ENCODE measurements at places on chromosomes 7 and 10.

DNA sequence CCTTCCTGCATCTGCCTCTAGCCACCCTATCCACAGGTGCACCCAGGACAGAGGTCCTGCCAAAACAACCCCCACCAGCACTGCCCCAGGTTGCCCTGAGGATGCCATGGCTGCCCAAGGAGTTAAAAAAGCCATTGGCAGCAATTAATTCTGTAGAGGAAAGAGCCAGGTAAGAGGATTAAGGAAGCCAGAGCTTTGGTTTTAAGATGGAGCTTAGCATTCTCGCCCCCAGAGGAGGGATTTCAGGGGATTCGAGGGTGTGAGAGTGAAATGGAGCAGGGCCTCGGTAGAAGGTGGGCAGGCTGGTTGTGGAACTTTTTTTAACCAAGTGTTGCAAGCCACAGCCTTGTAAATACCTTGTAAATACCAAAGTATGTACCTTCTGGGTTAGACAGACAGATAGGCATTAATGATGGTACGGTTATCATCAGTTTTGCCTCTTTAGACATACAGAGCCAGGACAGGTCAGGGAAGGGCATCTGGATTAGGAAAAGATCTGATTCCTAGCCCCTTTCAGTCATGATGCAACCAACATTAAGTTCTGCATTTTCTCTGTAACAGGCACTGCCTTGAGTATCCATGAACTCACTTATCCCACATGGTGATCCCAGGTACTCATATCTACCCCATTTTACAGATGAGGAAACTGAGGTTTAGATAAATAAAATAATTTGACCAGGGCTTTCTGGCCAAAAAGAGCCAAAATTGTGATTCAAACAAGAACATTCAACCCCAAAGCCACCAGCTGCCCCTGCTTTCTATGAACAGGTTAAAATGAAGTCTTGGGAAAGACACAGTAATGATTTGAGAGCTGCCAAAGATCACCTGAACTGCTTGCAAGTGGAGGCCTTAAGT lies 120.7 kb upstream of the PPIF start:
- no peak for DNase-seq

- DNase-seq: no peak
Measured at GRCh38 chr10:51879238-51879637, 179.8 kb upstream of the CSTF2T start.

DNA sequence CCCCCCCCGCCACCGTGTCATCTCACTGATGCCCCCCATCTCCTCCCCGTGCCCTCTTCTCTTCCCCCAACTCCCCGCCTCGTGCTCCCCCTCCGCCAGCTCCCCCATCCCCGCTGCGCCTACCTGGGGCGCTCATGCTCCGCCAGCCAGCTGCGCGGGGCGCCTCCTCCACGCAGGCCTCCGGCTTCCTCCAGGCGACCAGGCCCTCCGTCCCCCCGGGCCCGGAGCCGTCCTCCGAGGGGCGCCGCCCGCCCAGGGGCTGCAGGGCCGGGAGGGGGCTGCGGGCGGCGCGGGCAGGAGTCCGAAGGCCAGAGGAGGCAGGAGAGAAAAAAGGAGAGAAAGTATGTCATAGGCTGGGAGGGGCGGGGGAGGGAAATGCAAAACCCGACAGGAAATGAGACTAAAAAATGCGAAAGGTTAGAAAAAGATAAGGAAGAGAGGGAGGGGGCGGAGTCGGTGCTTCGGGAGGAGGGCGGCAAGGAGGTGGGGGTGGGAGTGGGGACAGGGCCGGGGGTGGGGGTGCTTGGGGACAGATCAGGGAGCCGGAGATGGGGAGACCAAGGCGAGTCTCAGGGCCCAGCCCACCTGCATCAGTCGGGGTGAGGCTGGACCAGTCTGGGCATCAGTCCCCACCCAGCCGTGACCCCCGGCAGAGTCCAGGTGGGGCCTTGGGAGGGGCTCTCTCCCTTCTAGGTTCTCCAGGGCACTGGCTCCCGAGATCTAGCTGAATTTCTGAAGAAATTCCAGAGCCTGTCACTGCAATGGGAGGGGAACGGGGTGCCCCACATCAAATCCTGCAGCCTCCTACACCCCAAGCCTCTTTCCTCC lies at the start of gene CARD11:
Gene CARD11, minus strand, starts transcription at position 324 of the 828 bp plus-strand sequence. CDS start 85,361 bp downstream, outside the sequence.
- no peak for DNase-seq

GRCh38 chr10:97356318-97356914 lies 21.9 kb upstream of the FRAT2 start:
- DNase-seq: no peak

DNA sequence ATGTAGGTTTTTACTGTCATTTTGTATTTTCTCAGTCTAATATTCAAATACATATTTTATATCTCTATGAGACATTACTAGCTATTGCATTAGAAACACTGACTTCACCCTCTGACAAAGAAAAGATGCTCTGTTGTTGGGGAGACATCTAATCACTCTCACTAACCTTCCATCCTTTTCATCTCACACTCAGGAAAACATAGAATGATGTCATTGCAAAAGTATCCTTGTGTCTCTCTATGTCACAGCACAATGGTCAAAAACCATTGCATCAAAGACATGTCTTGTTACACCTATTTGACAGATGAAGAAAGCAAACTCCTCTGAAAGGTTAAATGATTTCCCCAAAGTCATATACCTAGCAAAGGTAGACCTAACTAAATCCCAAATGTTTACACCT lies 231.3 kb upstream of the PTN start:
- DNase-seq: no peak

- DNase-seq: no peak
Measured at GRCh38 chr7:128876978-128877755, 14.5 kb downstream of the ATP6V1F start.

DNA sequence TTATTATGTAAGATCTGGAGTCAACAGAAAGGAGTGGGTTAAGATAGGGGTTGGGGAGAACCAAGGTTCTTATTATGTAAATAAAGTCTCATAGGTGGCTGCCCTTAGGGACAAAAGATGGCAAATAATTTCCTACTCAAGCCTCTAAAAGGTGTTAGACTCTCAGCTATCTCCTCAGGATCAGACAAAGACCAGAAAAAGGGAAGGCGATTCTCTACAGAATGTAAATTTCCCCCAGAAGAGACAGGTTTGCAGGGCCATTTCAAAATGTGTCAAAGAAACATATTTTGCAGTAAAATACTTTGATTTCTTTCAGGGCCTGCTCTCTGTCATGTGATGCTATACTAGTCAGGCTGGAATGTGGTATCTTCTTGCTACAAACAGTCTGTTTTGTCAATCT lies 80.3 kb downstream of the MICU1 start:
- no peak for DNase-seq

DNA sequence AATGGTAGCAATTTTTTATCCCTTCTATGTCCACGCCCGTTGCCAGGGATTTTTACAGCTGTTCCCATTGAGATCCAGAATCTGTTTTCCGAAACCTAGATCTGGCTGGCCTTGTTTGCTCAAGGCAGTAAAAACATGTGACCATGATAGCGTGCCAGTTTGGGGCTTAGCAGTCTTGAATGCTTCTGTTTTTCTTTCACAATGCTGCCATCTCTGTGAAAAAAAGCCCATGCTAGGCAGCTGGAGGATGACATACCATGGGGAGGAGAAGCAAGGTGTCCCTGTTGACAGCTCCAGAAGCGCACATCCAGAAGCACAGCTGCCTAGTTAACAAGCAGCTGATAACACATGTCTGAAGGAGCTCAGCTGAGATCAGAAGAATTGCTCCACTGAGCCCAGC lies 2.2 kb upstream of the ZNF92 start:
- DNase-seq: no peak

- no peak for DNase-seq
Measured at GRCh38 chr7:41261080-41261479, 441.8 kb downstream of the INHBA start.

DNA sequence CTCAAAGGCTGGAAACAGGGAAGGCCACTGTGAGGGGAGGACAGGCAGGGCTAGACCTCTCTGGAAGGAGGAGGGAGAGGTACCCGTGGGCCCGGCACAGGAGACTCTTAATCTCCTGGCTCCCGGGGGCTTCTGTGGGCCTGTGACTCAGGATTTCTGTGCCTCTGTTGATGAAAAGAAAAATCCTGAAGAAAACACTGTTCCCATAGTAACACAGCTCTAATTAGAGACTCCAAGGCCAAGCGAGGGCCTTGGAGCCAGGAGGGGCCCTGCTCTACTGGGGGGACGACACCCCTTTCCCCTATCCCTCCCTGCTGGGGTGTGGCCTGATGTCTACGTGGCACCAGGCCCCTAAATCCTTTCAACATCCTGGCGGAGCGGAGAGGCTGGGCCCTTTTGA lies 174.1 kb upstream of the TNRC18 start:
- no peak for DNase-seq

DNA sequence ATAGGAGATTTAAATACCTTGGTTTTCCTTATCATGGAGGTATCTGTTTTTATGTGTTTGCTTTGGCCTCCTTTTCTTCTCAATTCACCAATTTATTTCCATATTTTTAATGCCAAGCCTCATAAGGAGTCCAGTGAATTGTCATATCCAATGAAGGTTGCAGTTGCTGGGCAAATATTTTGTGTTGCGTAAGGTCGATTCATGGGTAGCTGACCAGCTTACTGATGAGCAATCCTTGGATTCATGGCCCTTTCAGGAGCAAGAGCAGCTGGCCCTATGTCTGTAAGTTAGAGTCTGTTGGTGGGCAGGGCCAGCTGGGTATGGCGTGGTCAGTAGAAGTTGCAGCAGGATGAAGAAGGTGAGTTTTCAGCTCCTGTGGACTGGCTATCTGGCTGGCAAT lies 182.9 kb downstream of the PFKFB3 start:
- no peak for DNase-seq

- no peak for DNase-seq
Measured at GRCh38 chr10:130531312-130531711, 395.1 kb downstream of the GLRX3 start.

DNA sequence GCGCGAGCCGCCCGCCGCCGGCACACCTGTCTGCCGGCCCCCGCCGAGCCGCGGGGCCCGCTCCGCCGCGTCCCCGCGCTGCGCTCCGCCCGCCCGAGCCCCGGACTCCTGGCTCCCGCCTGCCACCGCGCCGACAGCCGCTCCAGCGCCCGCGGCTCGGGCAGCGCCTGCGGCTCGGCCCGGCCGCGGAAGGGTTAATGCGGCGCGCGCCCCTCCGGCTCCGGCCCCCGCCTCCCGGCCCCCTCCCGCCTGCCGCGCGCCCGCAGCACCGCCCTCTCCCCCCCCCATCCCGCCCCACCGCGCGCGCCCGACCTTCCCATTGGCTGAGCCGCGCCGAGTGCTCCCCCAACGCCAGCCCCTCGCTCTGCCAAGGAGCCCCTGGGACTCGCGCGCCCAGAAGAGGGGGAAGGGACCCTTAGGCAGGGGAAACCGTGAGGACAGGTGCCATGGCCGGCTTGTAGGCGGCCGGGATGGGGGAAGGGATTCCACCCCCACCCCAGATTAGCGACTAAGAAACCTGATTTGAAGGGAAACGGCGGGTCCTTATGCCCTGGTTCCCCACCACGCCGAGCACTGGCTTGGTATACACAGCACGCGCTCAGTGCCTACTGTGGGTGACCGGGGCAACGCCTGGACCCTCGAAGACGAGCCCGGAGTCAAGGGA lies at the start of gene KCNH2:
Gene KCNH2, minus strand, starts transcription at position 196 of the 664 bp plus-strand sequence. CDS start 408 bp downstream, outside the sequence.
- peak; percentile 31 for DNase-seq

- no peak for DNase-seq
Measured at GRCh38 chr7:17690030-17690429, 250.3 kb downstream of the SNX13 start.

- DNase-seq: no peak
Measured at GRCh38 chr10:1754506-1755153, 17.3 kb upstream of the ADARB2 start.

GRCh38 chr7:103445228-103446048 lies 569 bp downstream of the SLC26A5 start:
- DNase-seq: no peak

DNA sequence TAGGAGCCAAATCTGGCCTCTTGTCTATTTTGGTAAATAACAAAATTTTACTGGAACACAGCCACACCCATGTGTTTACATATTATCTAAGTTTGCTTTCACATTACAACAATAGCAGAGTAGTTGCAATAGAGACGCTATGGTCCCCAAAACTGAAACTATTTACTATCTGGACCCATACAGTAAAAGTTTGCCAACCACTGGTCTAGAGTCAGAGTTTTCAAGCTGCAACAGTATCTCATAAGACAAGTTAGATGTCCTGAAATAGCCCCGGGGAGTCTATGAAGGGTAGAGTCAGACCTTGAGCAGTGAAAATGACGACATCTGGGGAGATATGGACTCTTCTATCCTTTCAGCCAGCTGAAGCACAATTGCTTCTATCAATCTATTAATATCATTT lies 74.2 kb downstream of the CTNNA3 start:
- DNase-seq: no peak

DNA sequence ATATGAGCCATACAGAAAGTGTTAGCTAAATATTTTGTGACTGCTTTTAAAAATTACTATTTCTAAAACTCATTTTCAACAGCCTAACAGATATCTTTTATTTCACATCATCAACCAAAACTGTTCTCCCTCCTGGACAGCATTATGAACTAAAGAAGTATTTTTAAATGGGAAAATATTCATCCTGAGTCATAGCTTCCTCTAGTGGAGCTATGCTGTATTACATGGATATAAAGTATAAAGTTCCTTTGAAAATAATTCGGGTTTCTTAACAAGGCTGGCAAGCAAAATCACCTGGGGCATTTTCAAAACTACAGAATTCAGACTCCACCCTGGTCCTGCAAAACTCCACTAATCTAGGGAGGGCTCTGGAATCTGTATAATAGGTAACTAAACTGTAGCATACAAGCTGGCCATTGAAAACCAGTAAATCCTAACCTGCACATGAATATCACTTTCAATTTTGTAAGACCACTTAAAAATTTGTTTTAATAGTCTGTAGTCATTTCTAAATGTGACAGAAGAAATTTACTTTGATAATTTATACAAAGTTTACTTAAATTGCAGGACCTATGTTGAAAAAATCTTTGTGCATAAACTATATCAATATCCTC lies 53.5 kb downstream of the SCIN start:
- peak; percentile 10 for DNase-seq

GRCh38 chr10:51907361-51907760 lies 208.0 kb upstream of the CSTF2T start:
- DNase-seq: no peak

- no peak for DNase-seq
Measured at GRCh38 chr10:51230887-51231585, 156.7 kb downstream of the PRKG1 start.

- no peak for DNase-seq
Measured at GRCh38 chr7:158073845-158074840, 513.5 kb downstream of the PTPRN2 start.

DNA sequence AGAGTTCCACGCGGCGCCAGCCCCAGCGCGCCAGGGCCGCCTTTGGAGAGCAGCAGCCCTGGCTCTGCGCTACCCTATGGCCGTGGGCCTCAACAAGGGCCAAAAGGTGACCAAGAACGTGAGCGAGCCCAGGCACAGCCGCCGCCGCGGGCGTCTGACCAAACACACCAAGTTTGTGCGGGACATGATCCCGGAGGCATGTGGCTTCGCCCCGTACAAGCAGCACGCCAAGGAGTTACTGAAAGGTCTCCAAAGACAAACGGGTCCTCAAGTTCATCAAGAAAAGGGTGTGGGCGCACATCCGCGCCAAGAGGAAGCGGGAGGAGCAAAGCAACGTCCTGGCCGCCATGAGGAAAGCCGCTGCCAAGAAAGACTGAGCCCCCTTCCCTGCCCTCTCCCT lies 144.1 kb downstream of the SRPK2 start:
- no peak for DNase-seq

- DNase-seq: no peak
Measured at GRCh38 chr10:44512431-44513022, 127.6 kb upstream of the CXCL12 start.
